Ecto neural progenitor cell (in vitro differentiated cells): ENCODE measurements at places on chromosomes 11 and 22.

- DNase-seq: no peak
These were observed 58.9 kb downstream of the CDKN1C start for GRCh38 chr11:2826679-2827056.

DNA sequence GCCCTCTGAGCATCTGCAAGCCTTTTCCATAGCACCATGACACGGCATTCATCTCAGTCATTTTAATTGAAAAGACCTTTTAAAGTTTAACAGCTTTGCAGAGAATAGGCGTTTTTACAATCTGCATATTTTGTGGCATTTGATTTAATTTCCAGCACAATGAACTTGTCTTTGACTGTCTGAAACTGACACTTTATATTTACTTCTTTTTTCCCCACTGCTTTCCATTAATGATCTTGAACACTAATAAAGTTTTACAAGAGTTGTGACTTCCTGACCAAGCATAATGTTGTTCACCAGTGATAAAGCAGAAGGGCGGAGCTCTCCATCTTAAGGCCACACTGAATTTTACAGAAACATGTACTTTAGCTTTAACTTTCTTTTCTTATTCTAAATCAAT is 548.7 kb downstream of the FAM181B start:
- no peak for DNase-seq

- no peak for DNase-seq
These were observed 125.0 kb downstream of the UVRAG start for GRCh38 chr11:75939992-75940391.

DNA sequence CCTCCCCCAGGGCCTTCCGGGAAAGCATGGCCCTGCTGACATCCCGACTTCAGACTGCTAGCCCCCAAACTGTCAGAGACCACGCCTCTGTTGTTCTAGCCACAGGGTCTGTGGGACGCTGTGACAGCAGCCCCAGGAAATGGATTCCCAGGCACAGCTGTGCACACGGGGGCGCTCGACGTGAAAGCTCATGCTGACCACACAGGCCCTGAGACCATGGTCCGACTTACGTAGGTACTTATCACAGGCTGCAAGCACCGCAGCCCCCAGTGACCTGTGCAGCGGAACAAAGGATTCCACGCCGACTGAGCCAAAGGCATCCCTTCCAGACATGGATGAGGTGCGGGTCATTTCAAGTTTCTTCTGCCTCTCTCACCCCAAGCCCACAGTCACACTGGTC is 150.6 kb downstream of the CTTN start:
- DNase-seq: no peak

- no peak for DNase-seq
These were observed 136.9 kb downstream of the MYO18B start for GRCh38 chr22:25878933-25879332.

DNA sequence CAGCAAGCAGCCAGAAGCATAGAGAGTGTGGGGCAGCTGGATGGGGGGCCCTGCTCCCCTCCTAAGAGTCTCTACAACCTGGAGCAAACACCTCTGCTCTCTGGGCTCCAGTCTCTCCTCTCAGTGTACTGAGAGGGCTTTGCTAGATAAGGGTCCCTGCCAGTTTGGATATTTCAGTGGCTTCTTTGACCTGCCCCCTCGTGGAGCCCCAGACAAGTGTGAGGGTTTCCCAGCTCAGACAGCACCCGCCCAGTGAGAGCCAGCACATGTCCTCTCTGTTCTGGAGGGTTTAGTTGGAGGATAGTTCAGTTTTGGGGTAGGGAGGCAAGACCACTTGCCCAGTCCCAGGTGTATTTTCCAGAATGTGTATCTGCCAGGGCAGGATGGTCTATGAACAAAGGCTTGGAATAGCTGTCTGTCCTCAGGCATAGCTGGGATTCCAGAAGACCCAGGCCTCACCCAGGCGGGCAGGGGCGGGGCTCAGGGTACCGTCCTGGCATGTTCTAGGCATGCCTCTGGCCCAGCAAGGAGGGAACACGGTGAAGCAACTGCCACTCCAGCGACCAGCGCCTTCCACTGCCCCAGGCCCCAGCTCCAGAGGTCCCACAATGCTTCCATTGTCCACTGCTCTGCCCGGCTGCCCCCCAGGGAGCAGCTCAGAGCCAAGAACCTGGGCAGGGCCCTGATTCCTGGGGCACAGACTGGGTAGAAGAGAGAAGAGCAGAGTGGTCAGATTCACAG is 7.5 kb upstream of the MICALL1 start:
- no peak for DNase-seq

- DNase-seq: no peak
These were observed 16.4 kb downstream of the APOL2 start for GRCh38 chr22:36222887-36223450.

GRCh38 chr11:126926376-126926791 is 74.2 kb downstream of the KIRREL3 start:
- DNase-seq: no peak

DNA sequence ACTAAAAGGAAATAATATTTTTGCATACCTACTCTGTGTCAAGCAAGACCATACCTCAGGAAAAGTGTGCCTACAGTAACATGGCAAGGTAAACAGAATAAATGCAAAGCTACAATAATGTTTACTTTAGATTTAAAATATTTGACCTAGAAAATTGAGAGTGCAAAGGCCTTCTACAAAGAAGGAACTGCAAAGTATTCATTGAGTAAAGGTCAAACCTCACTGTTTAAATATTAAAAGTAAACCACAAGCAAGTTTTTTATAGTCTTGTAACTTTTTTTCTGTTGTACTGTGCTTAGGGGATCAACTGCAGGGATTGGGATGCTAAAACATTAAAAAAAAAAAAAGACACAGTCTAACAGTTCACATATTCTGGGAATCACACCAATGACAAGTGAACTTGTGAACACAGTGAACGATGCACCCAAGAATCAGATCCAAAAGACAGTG is 48.8 kb downstream of the CWF19L2 start:
- DNase-seq: no peak
